ENCODE measurements at places on chromosomes 3 and 15.

DNA sequence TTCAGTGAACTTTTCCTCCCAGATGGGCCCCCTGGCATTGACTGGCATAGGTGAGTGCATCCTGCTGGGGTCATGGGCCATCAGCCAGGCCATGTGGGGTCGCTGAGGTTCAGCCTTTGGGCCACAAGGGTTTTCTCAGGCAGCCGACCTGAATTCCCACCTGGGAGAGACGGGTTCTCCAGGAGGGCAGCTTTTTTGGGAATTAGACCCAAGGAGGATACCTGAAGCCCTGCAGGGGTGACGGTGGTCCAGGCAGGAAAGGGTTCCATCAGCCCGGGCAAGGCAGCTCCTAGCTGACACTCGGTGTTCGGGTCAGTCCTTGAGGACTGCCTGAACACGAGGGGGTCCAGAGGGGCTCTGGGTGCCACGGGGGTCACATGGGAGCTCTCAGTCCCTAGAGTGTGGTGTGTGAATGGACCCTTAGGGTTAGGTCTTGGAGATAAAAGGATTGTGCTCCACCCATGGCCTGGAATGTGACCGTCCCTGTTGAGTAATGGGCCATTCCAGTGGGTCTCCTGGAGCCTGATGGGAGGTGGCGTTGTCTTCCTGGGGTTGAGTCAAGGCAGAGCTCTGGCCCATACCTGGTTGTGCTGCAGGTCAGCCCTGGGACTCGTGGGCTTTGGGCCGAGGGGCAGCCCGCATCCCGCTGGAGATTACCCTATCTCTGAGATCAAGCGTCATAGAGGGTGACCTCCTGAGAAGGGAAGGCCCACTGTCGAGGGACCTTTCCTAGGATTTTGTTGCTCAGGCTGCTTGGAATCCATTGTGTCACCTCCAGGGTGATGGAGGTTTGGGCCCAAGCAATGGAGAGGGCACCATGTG, 192.8 kb downstream of the UBE3A start:
- no peak for DNase-seq

GRCh38 chr3:195761567-195762248, 40.9 kb downstream of the MUC20 start:
- DNase-seq, result no peak

GRCh38 chr3:105771392-105771791, 97.4 kb downstream of the CBLB start:
- no peak for DNase-seq

DNA sequence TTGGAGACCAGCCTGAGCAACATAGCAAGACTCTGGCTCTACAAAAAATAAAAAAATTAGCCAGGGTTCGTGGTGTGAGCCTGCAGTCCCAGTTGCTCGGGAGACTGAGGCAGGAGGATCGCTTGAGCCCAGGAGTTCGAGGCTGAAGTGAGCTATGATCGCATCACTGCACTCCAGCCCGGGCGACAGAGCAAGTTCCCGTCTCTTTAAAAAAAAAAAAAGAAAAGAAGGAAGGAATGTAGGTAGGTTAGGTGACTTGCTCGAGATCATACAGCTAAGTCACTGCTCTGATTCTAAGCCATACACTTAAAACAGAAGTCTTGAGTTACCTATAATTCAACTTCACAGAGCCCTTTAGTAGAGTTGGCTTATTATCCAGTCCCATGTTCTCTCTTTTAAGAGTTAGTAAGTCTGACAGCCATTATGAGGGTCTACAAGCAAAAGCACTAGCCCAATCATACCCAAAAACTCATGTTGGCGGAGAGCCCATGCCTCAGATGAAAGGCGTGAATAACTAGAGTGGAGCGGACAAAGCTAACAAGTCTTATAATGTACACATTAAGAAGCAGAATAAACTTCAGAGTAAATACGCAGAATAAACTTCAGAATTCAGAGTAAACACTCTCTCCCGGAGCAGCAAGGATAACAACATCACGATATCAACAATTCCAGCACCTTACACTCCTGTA, 768 bp downstream of the AAGAB start:
- DNase-seq, result peak; percentile 5

GRCh38 chr3:195356151-195357086, 85.5 kb upstream of the XXYLT1 start:
- no peak for DNase-seq

- DNase-seq, result peak; percentile 89
These were observed 36.1 kb upstream of the MECOM start for GRCh38 chr3:169699536-169700050.

GRCh38 chr15:66672867-66673266, 29.2 kb upstream of the SMAD6 start:
- DNase-seq, result no peak

DNA sequence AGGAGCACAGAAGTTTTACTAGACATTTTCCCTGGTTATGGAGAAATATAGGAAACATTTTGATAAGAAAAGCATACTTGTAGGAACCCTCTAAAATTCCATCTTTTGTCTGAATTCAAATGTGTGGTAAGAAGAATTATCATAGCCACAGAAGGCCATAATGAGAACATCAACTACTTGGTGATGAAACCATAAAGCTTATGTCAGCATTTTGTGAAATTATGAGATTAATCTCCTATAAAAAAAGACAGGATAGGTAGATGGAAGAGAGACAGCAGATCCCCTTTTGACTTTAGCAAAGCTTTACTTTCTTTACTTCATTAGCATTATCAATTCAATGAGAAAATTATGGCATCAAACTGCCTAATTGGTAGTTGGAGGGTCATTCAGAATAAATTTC, 697.0 kb downstream of the IGSF11 start:
- DNase-seq, result no peak

- DNase-seq, result peak; percentile 59
These were observed 26.8 kb upstream of the OCA2 start for GRCh38 chr15:28125673-28126651.

- DNase-seq, result no peak
These were observed 37.0 kb upstream of the TJP1 start for GRCh38 chr15:29859293-29859692.

DNA sequence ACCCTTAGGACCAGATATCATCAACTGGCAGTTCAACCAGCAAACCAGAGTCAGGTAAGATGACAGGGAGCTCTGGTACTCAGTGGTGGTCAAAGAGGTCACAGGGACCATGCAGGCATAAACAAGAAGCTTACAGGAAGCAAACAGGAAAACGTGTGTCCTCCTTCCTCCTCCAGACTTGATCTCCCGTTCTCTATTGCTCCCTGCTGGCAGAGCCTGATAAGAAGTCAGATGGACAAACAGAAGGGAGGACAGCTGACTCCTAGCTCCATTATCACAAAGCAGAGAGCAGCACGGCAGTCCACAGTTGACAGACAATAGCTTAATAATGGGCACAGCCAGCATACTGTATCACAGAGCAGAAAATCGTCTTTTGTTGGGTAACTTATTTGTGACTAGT, 156.5 kb upstream of the SLC2A2 start:
- DNase-seq, result no peak

Data from astrocyte of the cerebellum (primary cell).